NCI-H1436 (cell line): ENCODE measurements at places on chromosomes 3 and 15.
A peak's percentile ranks its signal among the peaks of the same experiment; 100 is the strongest.

GRCh38 chr15:67828278-67828968, 3.1 kb downstream of the SKOR1 start:
- no peak for DNase-seq

DNA sequence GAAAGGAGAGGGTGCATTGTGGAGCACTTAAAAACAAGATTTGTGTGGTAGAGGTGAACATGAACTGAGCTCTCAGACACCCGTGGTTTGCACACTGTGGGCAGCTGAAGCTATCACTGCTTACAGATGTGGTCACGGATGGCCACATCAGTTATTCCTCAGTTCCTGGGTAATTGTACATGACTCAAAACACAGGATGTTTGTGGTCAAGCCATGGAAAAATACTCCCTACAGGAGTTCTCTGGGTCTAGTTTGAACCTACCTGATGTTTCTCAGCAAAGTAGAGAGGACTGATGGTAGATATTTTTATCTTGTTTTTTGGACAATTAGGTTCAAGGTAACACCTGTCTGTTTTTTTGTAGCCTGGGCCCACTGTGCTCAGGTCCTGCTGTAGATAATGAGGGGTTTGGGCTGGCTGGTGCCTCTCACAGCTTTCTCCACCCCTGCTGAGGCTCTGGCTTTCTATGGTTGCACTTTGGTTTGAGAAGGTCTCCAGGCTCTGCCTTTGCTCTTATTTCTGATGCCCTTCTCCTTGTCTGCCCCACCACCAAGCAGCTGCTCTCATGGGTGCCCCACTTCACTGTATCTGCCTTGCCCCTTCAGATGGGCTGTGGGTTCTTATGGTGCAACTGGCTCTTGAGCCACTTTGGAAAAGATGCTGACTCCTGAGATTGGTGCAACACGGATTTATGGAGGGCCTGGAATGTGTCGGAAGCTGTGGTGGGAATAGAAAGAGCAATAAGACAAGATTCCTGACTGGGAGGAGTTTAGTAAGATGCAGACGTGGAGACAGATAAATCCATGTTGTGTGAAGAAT, 40.1 kb downstream of the CDCP1 start:
- no peak for DNase-seq

DNA sequence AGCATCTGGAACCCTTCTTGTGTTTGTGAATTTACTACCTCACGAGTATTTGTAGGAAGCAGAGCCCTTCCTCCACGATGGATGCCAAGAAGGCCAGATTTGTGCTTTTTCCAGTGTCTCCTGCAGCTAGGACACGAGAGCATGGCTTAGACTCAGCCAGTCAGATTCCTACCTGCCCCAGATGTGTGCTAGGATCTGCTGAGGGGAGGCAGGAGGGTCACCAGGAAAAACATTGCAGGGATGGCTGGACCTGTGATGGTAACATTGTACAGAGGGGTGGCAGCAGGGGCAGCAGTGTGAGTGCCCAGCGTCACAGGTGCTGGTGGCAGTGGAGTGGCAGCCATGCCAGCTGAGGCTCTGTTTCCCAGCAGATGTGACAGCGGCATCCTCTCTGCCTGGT, 285.3 kb downstream of the FAM43A start:
- no peak for DNase-seq

- no peak for DNase-seq
Observed at GRCh38 chr15:77505556-77505955, 84.9 kb downstream of the HMG20A start.

DNA sequence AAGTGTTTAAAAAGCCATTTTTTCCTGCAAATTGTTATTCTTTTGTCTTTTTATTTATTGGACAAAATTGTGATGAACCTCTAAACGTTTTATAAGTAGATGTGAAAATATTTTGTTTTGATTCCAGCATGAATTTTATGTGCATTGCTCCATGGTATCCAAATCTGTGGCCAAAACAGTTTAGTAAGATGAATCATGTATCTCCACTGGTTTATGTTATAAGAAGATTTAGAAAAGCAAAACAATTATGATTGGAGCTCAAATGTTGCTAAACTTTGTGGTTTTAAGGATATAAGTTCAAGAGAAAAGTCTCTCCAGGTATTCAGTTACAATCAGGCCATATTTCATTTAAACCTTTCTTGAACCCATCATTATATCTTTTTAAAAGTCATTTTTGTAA, 80.9 kb downstream of the NECTIN3 start:
- DNase-seq: no peak

GRCh38 chr15:69456208-69457166, 3.9 kb downstream of the RPLP1 start:
- DNase-seq: no peak

DNA sequence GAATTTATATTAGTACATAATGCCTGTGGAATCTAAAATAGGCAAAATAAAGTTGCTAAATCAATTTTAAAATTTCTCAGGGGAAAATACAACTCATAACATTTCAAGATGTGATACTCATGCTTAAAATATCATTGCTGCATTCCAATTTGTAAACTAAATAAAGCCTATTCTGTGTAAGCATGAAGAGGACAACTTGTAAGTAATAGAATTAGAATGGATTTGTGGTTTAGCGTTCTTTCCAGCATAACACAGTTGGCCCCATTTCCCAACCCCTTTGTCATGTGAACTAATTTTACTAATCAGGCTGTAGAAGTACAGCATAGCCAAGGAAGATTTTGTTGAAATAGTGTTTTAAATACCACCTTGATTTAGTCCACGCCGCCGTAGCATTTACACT, 437.2 kb downstream of the SI start:
- DNase-seq: no peak

DNA sequence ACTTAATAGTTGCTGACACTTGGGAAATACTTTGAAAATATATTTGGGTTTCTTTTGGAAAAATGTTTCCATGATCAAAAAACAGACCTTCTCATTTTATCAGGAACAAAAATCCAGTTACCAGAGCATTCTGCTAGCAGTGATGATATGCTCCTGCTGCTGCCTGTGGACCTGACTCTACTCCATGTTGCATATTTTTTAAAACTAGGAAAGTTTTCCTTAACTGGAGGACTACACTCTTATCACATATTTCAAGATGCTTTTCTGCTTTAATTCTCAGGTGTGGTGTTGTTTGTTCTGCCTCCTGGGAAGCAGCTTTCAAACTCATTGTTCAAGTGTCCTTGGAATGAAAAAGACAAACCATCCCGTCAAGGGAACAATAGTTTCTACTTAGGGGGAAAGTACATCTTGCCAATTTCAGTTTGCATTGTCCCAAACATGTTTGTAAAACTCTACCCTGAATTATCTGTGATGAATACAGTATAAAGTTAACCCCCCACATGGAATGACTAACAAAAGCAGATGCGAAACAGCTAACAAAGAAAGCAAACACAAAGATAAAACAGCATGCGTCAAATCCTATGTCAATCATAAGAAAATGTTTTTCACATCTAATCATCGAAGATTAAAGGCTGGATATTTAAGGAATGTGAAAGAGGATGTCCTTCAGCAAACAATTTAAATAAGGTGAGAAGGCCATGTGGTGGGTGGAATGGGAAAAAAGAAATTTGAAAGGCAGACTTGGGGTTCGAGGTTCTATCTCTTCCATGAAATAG, 40.1 kb upstream of the PSMD6 start:
- no peak for DNase-seq

GRCh38 chr3:5305684-5305989, 118.1 kb downstream of the EDEM1 start:
- no peak for DNase-seq

DNA sequence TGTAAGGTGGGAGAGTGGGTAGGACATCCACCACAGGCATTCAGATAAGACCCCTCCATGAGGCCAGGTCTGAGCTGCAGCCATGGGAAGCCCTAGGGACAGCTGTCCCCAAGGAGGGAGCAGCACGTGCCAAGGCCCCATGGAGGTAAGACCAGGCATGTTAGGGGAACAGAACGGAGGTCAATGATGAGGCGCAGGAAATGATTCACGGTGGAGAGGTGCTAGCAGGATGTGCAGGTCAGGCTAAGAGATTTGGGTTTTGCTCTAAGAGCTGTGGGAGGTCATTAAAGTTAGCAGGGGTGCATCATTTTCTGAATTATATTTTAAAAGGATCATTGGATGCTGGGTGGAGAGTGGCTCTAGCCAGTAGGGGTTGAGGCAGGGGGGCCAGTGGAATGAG, 66.4 kb upstream of the SNRPA1 start:
- no peak for DNase-seq

- DNase-seq: no peak
Observed at GRCh38 chr15:100032358-100033085, 299.3 kb upstream of the LYSMD4 start.

DNA sequence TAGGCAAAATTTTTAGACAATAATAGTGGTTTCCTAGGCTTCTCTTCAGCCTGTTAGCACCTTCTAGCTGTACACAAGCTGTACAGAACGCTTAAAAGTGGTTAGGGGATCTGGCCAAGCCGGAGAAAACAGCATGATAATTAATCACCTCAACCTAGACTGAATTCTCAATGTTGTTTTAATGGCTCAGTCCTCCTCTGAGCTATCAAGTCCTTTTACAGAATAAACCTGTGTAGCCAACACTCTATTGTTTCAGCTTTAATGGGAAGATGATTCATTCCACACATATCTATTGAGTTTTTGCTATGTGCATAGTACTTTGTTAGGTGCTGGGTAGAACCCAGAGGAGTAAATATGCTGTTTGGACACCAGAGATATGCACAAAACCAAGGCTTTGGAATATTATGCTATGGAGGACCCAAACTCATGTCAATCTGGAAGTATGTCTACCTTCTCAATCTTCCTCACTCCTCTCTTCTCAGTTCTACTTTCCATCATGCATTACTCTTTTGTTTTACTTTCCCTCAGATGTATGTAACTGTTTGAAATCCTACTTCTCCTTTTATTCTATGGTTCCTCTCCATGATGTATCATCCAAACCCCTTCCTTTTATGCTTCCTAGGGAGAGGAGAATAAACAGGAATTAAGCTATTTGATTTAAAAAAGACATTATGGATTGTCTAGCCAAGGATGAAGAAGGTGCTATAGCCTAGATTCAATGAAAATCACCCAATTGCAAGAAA, 27.6 kb upstream of the UBE2E2 start:
- DNase-seq: no peak

DNA sequence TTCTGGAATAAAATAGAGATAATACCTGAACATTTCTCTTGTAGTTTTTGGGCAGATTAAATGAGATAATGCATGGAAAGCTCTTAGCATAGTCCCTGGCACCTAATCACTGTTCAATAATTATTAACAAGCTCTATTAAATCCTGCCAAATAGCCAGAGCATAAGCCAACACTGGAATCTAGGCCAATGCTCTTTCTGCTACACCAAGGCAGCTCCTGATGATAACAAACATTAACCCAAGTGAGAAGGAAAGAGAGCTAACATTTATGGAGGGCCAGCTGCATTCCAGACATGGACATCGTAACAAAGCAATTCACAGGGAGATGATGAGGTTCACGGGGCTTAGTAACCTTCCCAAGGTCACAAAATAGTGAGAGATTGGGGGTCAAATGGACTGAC, 23.3 kb downstream of the LARP6 start:
- no peak for DNase-seq

- DNase-seq: no peak
Observed at GRCh38 chr3:182729903-182730674, 63.2 kb upstream of the ATP11B start.

DNA sequence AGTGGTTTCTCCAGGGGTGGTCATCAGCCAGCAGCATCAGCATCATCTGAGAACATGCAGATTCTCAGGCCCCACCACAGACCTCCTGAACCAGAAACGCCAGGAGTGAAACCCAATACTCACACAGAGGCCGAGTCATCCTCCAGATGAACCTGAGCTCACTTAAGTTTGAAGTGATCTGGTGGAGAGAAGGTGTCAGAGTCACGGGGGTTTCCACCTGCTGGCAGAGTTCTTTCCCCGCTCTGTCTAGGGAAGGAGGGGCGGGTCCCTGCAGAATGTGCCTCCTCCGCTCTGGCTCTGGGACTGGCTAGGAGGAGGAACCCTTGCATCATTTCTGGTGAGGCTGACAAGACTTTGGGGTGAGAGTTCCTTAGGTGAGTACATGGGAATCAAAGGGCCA, 13.3 kb upstream of the KIF23 start:
- DNase-seq: no peak

- DNase-seq: no peak
Observed at GRCh38 chr15:69032031-69032430, 17.5 kb downstream of the NOX5 start.

- DNase-seq: no peak
Observed at GRCh38 chr3:50274371-50275104, 4.3 kb upstream of the LSMEM2 start.

DNA sequence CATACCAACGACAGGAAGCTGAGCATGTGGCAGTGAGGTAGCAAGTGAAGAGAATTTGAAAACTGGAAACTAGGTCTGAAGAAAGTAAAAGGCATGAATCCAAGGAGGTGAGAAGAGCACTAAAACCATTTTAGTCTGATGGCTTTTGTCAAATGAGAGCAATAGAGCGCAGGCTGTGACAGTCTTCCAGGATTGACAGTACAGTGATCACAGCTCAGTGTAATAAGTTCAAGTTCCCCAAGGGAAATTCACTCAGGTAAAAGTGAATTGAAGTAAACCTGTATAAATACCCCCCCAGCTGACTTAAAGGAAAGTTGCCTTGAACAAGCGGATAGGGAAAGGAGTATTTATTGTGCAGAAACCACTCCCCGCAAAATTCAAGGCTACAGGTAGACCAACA, 224.2 kb upstream of the CRBN start:
- no peak for DNase-seq

DNA sequence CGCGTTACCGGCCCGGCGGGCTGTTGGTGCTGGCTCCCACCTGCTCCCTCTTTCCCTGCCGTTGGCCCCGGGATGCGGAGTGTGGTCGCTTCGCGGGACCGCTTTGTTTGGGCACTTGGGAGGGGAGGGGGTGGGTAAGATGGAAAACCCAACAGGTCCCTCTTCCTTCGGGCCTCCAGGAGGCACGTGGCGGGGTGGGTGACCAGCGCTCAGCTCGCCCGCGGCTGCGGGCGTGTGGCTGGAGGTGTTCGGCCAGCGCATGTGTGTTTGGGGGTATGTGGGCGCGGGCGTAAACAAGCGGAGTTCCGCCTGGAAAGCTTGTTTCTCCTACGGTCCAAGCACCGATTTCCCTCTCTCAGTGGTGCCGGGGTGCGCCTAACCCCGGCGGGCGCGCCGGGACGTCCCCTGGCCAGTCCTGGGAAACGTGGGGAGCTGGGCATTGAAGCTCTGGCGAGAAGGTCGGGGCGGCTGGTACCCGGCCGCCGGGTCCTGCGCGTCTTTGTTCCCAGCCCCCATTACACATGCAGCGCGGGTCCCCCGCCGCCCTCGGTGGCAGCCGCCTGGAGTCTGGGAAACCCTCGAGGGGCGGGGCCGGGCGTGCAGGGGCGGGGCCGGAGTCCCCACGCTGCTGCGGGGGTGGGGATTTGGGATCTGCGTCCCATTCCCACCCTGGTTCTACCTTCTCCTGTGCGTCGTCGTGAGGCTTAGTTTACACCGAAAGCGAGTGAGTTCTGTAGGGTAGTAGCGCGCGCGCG, 1.4 kb downstream of the ACVR2B start:
- DNase-seq: peak; percentile 22

GRCh38 chr15:98592136-98592535, 56.2 kb upstream of the IGF1R start:
- no peak for DNase-seq

- no peak for DNase-seq
Observed at GRCh38 chr3:196835086-196835485, 32.6 kb upstream of the SENP5 start.
